ENCODE measurements at places on chromosomes 6 and 20. TPM values are rescaled to one million over a fixed set of nuclear protein-coding genes. Genes with fewer than 3 reads are reported as not detected.

Gene OR2H1
- total RNA-seq: not detected

DNA sequence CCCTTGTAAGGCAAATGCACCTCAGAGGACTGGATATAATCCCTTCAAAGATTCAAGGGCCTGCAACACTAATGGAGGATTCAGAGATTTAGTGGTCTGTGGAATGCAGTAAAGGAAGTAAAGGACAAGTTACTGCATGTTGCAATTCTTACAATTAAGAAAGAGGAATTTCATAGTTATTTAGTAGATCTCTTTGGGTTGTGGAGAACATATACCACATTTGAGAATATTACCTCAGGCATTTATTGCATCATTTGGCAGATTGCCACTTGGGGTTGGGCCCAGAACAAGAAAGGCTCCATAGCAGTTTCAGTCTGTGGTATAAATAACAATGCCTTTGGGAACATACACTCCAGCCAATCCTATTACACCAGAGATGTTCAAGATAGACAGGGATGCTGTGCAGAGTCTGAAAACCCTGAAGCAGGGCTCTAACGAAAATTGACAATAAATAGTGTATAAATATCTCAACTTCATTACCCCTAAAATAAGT, 20.9 kb upstream of the EPM2A start:
- no peak for DNase-seq

DNA sequence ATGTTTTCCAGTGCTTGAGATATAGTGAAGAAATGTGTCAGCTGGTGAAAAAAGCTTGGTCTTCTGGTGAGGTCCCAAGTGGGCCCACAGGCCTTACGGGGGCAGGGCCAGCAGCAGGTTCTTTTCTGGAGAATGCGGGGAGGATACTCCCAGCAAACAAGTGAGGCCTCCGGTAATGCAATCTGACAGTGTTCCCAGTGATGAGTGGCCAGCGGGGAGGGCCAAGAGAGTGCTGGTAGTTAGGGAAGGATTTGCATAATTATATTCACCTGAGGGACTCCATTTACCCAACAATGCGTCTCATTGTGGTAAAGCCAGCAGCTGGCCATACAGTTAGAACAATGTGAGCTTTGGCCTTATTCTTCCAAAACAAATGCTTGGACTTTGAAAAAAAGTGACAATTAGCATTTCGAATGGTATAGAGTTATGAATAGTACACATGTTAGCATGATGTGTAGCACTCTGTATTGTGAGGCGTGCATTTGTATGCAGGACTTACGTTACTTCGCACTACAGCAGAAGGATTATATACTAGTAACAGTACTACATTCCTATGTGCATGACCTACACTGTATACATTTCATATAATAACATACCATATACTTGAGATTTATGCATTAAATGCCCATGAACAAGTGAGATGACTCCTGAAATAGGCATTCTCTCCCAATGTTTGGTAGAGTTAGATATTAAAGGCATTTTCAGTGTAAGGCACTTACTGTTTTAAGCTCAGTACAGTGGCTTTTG, 69.8 kb downstream of the MYB start:
- DNase-seq: peak; percentile 82

DNA sequence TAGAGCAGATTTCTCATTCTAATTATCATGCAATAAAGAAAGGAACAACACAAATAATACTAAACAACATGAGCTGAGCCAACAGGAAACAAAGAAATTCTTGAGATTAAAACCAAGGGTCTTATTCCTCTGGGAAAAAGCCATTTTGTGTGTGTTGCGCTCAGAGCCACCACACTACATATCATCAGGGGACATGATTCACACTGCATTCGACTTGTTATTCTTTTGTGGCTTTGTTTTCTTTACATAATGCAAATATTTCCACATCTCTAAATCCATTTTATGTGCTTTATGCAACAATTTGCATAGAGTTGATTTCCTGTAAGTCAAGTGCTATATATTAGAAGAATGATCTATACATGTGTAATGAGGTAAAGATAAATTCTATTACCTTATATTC, 719.6 kb downstream of the TBC1D32 start:
- no peak for DNase-seq

Data from GM23338 (cell line).